Pulmonary artery endothelial cell (primary cell): ENCODE measurements at places on chromosomes 13 and 19. TPM values are rescaled to one million over a fixed set of nuclear protein-coding genes. Genes with fewer than 3 reads are reported as not detected.

Gene EPS8L1
- 4.7 and 7.5 TPM in 2 replicates for total RNA-seq

Gene ALKBH6
- total RNA-seq, result 8.6 and 10.3 TPM in 2 replicates

Gene ZNF221
- total RNA-seq, result 3.6 and 7.7 TPM in 2 replicates

Gene CYP4F2
- not detected in 2 replicates for total RNA-seq

Gene ZNF506
- total RNA-seq, result 1.4 and 8.0 TPM in 2 replicates

Gene ZNF823
- total RNA-seq, result 5.1 and 10.2 TPM in 2 replicates

Gene FUT1
- 8.0 and 10.3 TPM in 2 replicates for total RNA-seq

Gene VSTM2B
- total RNA-seq, result not detected in 2 replicates

Gene CDX2
- total RNA-seq, result not detected in 2 replicates

Gene ZNF611
- total RNA-seq, result 8.7 and 11.1 TPM in 2 replicates

DNA sequence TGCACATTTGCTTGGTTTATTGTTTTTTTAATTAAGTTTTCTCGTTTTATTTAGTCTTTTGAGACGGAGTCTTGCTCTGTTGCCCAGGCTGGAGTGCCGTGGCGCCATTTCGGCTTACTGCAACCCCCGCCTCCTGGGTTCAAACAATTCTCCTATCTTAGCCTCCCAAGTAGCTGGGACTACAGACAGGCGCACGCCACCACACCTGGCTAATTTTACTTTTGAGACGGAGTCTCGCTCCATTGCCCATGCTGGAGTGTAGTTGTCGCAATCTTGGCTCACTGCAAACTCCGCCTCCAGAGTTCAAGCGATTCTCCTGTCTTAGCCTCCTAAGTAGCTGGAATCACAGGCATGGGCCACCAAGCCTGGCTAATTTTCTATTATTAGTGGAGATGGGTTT lies 1.3 kb downstream of the RPS9 start:
- no peak for DNase-seq

DNA sequence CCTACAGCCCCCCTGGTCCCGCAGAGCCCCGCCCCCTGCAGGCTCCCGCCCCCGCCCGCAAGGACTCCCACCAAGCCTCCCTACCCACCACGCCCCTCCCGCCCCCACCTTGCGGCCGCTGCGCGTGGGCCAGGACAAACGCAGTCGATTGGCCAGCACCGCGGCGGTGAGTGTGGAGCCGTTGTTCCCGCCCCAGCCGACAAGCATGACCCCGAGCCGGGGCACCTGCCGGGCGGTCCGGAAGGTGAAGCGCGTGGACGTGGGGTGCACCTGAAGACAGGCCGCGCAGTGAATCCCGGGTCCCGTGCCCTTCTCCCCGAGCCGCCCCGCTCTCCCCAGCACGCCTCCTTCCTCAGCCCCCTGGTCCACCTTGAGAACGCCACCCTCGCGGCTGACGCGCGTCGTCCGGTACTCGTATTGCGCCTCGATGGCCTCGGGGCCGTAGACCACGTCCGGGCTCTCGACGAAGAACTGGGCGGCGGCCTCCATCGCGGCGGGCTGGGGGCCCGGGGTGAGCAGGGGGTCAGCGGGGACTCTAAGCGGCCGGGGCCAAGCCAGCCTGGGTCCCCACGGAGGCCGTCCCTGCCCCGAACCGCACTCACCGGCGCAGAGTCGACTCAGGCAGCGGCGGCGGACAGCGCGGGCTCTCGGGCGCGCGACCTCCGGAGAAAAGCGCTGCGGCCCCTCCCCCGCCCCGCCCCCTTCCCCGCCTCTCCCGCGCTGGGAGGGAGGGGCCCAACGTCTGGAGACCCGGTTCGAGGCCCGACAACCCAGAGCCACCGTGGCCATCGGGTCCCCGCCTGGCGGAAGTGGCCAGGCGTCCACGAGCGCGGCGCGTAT lies at the start of gene ISYNA1:
Gene ISYNA1 (minus strand): TSS at position 643 of the 840 bp plus-strand sequence. CDS start 154 bp downstream, at position 489.
- no peak for DNase-seq

DNA sequence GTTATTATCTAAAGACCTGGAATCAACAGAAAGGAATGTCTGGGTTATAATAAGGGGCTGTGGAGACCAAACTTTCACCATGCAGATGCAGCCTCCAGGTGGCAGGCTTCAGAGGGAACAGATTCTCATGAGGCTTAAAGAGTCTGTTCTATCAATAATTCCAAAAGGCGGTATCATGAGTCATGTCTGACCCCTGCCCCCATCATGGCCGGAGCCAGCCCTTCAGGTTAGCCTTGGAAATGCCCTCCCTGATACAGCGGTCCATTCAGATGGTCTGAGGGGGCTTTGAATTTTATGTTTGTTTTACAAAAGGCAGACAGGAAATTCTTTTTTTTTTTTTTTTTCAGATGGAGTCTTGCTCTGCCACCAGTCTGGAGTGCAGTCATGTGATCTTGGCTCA lies 21.7 kb upstream of the LAMP1 start:
- no peak for DNase-seq

DNA sequence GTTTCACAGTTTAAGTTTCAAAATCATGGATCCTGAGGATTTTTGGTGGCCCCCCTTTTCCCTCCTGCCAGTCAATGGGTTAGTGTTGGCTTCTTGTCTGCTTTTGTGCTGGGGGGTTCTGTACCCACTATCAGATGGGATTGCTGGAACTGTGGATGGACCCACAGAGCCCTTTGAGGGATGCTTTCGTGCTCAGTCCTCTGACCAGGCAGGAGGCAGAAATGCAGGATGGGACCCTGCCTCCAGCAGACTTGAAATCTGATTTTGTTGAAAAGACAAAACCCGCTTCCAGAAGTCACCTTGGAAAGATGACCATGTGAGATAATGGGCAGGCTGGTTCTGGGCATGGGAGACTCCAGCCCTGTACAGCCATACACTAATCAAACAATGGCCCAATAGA lies 408.9 kb downstream of the ZNF536 start:
- no peak for DNase-seq

DNA sequence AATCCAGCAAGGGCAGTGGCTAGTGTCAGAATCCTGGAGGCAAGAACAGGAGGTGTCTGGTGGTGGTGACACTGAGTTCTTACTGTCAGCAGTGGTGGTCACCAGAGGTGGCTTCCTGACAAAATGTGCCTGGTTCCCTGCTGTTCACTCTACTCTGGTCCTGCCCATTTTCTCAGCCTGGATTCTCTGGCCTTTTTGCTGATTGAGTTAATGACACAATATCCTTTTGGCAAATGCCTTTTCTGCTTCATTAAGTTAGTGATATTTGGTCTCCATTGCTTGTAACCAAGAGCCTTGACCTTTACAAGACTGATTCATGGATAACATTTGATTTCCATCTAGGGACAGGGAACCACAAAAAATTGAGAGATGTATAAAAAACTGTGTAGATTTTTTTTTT lies 51.1 kb downstream of the RFC3 start:
- no peak for DNase-seq

- no peak for DNase-seq
Observed at GRCh38 chr13:113800576-113800926, 41.5 kb downstream of the TMEM255B start.

- DNase-seq, result no peak
Observed at GRCh38 chr19:1275976-1276627, 772 bp downstream of the FAM174C start.

GRCh38 chr19:19619181-19619848 lies 828 bp upstream of the PBX4 start:
- DNase-seq, result no peak

DNA sequence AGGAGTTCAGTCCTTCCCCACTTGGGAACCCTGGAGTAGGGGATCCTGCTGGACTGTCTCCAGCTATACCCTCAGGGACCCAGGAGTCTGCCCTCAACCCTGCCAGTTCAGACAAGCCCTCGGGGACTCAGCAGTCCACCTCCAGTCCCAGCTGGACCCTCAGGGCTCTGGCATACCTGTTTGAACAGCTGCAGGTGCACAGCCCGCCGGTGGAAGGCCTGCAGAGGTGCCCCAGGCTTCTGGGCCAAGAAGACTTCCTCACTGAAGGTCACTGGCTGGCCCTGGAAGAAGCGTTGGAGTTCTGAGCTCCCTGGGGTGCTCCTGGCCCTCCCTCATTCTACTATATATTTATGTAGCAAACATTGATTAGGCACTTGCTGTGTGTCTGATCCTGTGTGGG lies 8.6 kb downstream of the CRB3 start:
- no peak for DNase-seq

DNA sequence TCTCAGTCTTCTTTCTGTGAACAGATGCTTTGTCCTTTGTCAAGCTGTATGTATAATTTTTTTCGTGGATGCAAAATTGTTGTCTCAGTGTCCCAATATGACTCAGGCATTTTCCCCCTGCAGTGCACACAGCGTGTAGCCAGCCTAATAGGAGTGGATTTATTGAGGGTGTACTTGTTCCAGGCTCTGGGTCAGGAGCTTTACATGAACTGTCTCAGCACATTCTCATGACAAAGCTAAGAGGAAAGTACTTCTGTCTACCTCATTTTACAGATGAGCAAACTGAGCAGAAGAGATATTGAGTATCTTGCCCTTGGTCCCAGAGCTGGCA lies 50.8 kb downstream of the STK24 start:
- no peak for DNase-seq

- DNase-seq, result no peak
Observed at GRCh38 chr13:32594157-32594738, 8.0 kb downstream of the PDS5B start.

DNA sequence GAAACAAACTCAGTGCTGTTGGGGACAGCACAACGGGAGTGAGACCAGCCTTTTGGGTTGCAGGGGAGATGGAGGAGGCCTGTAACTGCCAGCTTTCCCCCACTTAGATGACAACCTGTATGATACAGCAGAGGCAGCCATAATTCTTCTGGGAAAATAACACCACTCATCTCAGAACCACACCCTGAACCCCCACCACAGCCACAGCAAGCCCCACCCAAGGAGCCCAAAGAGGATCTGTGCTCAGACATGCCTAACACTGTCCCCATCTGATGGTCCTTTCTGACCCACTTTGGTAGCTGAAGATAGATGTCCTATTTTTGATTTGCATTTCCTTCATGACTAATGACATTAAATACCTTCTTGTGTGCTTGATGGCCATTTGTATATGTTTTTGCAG lies 15.4 kb downstream of the LGALS13 start:
- DNase-seq, result no peak

DNA sequence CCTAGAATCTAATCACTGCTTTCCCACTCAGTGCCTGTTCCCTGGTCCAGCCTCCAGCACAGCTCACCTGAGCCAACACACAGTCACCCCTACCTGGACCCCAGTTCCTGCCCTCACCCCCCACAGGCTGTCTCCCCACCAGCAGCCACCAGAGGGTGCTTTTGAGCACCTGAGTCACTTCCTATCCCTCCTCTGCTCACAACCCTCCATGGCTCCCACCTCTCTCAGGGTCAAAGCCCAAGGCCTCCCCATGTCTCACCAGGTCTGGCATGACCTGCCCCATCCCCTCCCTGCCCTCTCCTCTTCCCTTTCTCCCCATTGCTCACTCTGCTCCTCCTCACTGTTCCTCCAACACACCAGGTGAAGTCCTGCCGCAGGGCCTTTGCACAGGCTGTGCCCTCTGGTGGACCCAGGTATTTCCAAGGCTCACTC lies 7.1 kb upstream of the DPP9 start:
- DNase-seq, result no peak

DNA sequence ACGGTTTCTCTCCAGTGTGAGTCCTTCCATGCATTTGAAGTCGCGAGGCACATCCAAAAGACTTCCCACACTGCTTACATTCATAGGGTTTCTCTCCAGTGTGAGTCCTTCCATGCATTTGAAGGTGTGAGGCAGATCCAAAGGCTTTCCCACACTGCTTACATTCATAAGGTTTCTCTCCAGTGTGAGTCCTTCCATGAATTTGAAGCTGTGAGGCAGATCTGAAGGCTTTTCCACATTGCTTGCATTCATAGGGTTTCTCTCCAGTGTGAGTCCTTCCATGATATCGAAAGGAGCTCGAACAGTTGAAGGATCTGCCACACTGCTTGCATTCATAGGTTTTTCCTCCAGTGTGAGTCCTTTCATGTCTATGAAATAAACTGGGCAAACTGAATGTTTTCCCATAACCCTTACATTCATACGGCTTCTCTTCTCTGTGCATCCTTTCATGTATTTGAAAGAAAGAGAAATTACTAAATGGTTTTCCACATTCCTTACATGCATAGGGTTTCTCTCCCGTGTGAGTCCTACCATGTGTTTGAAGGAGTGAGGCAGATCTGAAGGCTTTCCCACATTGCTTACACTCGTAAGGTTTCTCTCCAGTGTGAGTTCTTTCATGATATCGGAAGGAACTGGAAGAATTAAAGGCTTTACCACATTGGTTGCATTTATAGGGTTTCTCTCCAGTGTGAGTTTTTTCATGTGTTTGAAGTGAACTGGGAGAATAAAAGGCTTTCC lies 20.3 kb downstream of the ZNF433 start:
- no peak for DNase-seq

GRCh38 chr13:71964491-71965100 lies 97.6 kb upstream of the DACH1 start:
- DNase-seq, result no peak

DNA sequence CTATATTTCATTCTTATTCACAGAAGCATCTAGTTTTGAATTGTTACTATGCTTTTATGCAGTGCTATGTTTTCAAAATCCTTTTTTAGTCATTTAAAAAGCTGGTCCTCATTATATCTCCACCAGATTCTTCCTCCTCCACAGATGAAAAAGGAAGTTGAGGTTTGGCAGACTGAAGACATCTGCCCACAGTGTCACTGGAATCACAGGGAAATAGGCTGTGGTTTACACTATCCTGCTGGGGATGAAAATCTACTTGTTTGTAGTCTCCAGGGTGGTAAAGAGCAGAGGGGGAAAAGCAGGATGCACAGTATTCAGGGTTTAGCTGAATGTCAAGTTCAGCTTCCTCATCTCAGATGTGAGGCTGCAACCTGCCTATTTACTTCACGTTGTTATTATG lies 351.2 kb downstream of the DNAJC15 start:
- no peak for DNase-seq

DNA sequence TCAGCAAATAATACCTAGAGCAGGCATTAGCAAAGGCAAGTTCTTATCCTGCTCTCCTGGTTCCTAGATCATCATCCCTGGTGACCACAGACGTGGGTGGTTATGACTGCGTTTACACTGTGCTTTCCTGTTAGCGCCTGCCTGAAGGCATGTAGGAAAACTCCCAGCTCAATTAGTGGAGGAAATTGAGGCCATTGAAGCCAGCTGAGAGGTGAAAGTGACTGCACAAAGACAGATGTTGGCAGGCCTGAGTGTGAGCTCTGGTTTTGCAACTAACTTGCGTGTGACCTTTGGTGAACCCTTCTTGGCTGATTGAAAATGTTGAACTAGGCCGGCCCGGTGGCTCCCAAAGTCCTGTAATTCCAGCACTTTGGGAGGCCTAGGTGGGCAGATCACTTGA lies 17.5 kb upstream of the NWD1 start:
- no peak for DNase-seq

- no peak for DNase-seq
Observed at GRCh38 chr19:1796395-1797142, 15.5 kb downstream of the ATP8B3 start.

- no peak for DNase-seq
Observed at GRCh38 chr13:46374710-46375109, 12.3 kb downstream of the RUBCNL start.
